Breast epithelium (tissue), 4 donors: ENCODE measurements at places on chromosomes 2 and 18. TPM values are rescaled to one million over a fixed set of nuclear protein-coding genes. Genes with fewer than 3 reads are reported as not detected.

- no peaks in the 10 kb centered on the region for H3K36me3 ChIP-seq
- DNase-seq: no peak
- no peaks in the 10 kb centered on the region for H3K4me1 ChIP-seq
- H3K27me3 ChIP-seq: no peaks in the 10 kb centered on the region
- H3K27ac ChIP-seq: peak overlapping the region; percentile 34
Measured at GRCh38 chr18:13353084-13353823, 134.7 kb downstream of the LDLRAD4 start.

GRCh38 chr18:49015886-49016647 lies 65.3 kb upstream of the SMAD7 start:
- peak; percentile 13 for DNase-seq
- H3K4me1 ChIP-seq: no peaks in the 10 kb centered on the region
- H3K27ac ChIP-seq: peak overlapping the region; percentile 36

Gene ASB18
- total RNA-seq: not detected

Gene STAMBP
- 32.5 TPM for total RNA-seq

Gene PROKR1
- total RNA-seq: 0.66 TPM

DNA sequence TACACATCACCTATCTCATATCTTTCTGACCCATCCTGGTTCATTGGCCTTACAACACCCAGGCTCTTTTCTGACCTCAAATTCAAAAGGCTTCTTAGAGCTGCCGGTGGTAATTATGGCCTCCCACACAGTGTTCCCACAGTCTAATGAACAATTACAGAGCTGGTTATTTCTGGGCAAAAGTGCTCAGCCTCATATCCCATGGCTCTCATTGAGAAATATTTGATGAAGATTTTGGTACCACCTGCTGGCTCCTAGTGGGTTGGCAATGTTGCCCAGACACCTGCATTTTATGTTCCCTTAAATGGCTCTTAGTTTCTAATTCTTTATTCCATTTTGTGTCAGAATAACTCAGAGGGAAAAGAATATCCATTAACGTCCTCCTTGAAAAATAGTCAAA lies 20.1 kb upstream of the SCYGR2 start:
- no peaks in the 10 kb centered on the region for H3K4me1 ChIP-seq
- no peak for DNase-seq
- no peak overlapping the region for H3K27ac ChIP-seq
- no peaks in the 10 kb centered on the region for H3K36me3 ChIP-seq
- H3K27me3 ChIP-seq: no peaks in the 10 kb centered on the region

Gene ZNF519
- 7.9 TPM for total RNA-seq

DNA sequence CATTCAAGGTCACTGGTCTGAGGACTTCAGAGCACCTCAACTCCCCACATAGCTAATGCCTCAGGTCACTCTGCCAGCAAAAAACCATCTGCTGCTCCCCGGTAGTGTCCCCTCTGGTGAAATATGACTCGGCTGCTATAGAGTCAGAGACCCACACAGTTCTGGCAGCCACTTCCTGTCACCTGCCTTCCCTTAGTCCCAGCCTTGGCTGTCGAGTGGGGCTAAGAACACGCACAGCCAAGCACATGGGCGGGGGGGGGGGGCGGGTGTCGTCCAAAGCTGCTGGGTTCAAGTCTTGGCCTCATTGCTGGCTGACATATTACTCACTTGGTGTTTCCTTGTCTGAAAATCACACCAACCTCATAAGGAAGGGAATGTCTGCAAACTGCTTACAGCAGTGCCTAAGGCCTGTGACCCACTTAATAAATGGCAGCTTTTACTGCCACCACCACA lies 37.5 kb downstream of the POLR1A start:
- H3K4me3 ChIP-seq: no peak overlapping the region
- no peaks in the 10 kb centered on the region for H3K4me1 ChIP-seq
- no peak overlapping the region for H3K27ac ChIP-seq
- no peaks in the 10 kb centered on the region for H3K36me3 ChIP-seq
- no peaks in the 10 kb centered on the region for H3K27me3 ChIP-seq

GRCh38 chr18:63079114-63079513 lies 240.5 kb downstream of the BCL2 start:
- H3K4me1 ChIP-seq: no peaks in the 10 kb centered on the region
- H3K27ac ChIP-seq: no peak overlapping the region
- no peak overlapping the region for H3K4me3 ChIP-seq
- no peaks in the 10 kb centered on the region for H3K36me3 ChIP-seq
- DNase-seq: no peak

Gene POTEJ
- total RNA-seq: not detected

DNA sequence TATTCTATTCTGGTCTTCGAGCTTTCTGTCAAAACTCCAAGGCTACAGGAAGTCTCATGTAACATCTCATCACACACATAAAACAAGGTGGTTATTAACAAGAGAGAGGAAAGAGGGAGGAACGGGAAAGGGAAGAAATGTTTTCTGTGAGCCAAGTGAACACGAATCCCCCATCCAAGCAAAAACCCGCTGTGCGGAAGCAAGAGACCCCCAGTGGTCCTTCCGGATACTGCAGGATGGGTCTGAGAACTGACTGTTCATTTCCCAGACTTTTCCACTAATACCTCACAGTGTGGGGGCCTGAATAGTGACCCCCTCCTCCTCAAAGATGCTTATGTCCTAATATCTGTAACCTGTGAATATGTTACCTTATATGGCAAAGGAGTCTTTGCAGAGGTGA lies 19.0 kb upstream of the DIPK1C start:
- no peaks in the 10 kb centered on the region for H3K4me1 ChIP-seq
- no peaks in the 10 kb centered on the region for H3K36me3 ChIP-seq
- H3K4me3 ChIP-seq: no peak overlapping the region
- DNase-seq: no peak

- no peaks in the 10 kb centered on the region for H3K36me3 ChIP-seq
- peaks cover 3% of the 10 kb centered on the region for H3K4me1 ChIP-seq
- no peaks in the 10 kb centered on the region for H3K27me3 ChIP-seq
Measured at GRCh38 chr2:9814129-9814868, 29.0 kb upstream of the TAF1B start.

Gene TUBB8B
- total RNA-seq: 0.66 TPM

Gene BUB1
- total RNA-seq: 0.66 TPM

DNA sequence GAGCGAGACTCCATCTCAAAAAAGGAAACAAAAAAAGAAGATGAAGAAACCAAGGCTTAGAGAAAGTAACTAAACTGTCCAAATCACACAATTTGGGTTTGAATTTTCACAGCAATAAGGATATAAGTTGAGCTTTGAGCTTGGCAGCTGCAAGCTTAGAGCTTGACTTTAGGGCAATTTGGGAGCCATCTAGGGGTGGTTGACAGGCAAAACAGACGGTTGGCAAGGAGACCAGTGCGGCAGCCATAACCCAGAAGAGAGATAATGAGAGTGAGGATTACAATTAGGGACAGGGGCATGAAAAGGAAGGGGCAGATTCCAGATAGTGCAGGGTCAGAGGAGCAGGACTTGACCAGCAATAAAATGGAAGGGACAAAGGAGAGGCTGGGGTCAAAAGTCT lies 382.2 kb upstream of the HNRNPA3 start:
- H3K36me3 ChIP-seq: no peaks in the 10 kb centered on the region
- no peak overlapping the region for H3K27ac ChIP-seq
- no peaks in the 10 kb centered on the region for H3K4me1 ChIP-seq
- no peak overlapping the region for H3K4me3 ChIP-seq

Gene INO80B
- total RNA-seq: 26.2 TPM

DNA sequence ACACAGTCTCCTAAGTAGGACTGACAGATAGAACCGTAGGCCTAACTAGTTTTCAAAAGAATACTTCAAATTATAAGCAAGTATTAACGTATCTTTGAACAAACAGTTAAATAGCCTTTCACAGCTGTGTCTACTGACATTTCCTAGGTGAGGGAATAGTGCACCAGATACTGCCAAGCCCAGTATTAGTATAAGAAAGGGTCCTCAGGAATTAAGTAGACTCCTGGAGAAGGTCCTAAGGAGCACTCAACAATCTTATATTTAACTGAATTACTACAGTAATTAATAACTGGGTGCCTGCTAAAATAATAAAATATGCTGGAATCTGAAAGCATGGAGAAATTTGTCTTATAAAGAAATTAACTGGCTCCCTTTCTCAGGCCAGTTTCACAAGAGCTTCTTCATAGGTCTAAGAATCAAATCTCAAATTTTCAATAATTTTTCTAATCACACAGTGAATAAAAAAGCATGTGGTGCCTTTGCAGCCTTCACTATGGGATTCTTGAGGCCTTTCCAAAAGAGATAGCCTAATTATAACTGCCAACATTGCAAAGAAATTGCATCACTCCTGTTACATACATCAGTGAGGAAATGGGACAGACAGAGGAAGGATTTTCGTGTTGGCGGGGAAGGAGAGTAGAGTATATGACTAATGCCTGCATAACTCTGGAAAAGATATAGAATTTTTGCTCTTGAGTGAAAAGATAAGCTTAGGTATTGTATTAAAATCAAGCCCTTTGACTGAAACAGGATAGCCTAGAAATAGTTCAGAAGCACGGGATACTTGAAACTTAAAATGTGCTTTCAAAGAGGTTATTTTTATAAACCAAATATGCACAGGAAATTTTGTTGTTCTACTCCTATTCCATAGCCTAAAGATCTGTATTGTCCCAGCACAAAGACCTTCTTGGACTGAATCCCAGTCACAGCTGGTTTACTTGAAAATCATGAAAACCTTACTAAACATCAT lies 228.6 kb upstream of the STK17B start:
- no peaks in the 10 kb centered on the region for H3K27me3 ChIP-seq
- no peak for DNase-seq
- H3K4me3 ChIP-seq: no peak overlapping the region
- H3K36me3 ChIP-seq: no peaks in the 10 kb centered on the region

- H3K4me3 ChIP-seq: no peak overlapping the region
- no peaks in the 10 kb centered on the region for H3K27me3 ChIP-seq
- H3K36me3 ChIP-seq: no peaks in the 10 kb centered on the region
- H3K27ac ChIP-seq: no peak overlapping the region
Measured at GRCh38 chr2:7930800-7931635, 750.8 kb upstream of the ID2 start.

GRCh38 chr2:156164091-156164720 lies 168.3 kb downstream of the NR4A2 start:
- no peaks in the 10 kb centered on the region for H3K4me1 ChIP-seq
- no peaks in the 10 kb centered on the region for H3K27me3 ChIP-seq
- H3K27ac ChIP-seq: no peak overlapping the region
- no peak for DNase-seq
- H3K36me3 ChIP-seq: no peaks in the 10 kb centered on the region

- H3K36me3 ChIP-seq: no peaks in the 10 kb centered on the region
- no peak overlapping the region for H3K27ac ChIP-seq
- no peak for DNase-seq
- no peaks in the 10 kb centered on the region for H3K4me1 ChIP-seq
Measured at GRCh38 chr18:27577265-27577664, 392.2 kb upstream of the CHST9 start.

DNA sequence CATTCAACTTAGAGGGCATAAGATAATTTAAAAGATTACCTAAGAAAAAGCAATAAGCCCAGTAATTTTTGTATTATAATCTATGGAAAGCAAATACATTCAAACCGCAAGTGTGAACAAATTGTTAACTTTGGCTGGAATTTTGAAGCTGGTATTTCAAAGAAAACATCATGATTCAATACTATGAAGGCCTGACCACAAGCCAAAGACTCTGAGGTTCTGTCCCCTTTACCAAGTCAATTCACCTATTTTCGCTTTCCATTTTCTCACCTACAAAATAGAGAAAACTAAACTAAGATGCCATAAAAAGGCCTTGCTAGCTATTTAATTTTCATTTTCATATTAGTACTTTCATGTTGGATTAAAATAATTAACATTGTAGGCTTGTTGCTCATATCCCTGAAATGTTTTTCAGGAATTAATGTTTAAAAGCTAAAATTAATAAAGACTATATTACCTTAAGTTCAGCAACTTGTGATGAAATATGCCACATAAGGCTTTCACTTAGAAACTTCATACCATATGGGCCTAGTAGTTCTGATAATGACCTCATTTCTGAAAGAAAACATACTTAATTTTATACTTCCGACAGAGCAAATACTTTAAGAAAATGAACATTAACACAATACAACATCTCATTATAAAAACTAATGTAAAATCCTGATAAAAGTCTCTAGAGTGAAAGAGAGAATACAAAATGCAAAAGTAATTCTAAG lies 85.7 kb upstream of the FRZB start:
- H3K4me1 ChIP-seq: no peaks in the 10 kb centered on the region
- no peak for DNase-seq

DNA sequence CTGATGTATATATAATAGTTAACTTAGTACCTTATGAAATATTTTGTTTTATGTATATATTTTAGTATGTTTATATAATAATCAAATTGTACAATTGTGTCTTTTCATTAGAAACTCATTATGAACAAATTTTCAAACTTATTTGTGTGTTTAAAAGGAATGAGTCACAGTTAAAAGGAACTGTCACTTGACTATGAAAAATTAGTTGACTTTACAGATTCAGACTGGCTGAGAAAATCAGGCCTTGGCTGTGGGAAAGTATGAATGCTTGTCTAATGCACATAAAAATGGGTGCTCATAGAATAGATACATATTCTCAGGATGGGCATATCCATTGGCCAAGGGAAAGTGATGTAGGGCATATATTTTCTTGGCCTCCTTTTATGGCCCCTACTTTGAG lies 576.8 kb downstream of the SATB2 start:
- H3K36me3 ChIP-seq: no peaks in the 10 kb centered on the region
- H3K27me3 ChIP-seq: no peaks in the 10 kb centered on the region
- H3K4me3 ChIP-seq: no peak overlapping the region
- DNase-seq: no peak
- H3K27ac ChIP-seq: no peak overlapping the region

DNA sequence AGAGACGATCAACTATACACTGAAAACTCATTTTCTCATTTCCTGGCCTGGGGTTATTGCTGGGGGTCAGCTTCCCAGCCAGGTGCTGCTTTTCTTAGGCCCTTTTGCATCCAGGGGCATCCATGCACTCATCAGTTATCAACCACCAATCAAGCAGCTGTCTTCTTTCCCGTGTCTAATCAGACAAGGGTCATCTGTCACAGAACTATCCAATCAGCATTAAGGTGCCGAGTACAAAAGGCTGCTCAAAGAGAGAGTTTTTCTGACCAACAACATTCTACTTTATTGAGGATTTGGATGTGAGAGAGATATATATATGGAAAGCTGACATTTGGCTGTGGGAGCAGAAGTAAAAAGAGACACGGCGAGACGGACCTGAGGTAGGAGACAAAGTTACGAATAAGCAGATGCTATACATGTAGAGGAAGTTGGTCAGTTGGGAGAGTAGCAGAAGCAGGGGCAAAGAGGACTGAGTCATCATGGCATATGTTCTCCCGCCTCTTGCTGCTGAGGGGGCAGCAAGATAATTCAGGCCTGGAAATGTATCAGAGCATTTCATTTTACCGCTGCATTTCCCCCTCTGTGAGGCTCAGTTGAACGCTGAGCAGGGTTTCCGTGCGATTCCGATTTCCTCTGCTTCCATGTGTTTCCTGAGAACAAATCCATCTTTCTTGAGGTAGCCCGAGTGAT lies 129.3 kb downstream of the NUP35 start:
- H3K36me3 ChIP-seq: no peaks in the 10 kb centered on the region
- H3K4me3 ChIP-seq: no peak overlapping the region
- DNase-seq: no peak
- no peaks in the 10 kb centered on the region for H3K4me1 ChIP-seq
- no peaks in the 10 kb centered on the region for H3K27me3 ChIP-seq

- H3K4me1 ChIP-seq: no peaks in the 10 kb centered on the region
- DNase-seq: no peak
- no peaks in the 10 kb centered on the region for H3K27me3 ChIP-seq
- no peak overlapping the region for H3K27ac ChIP-seq
- no peak overlapping the region for H3K4me3 ChIP-seq
Measured at GRCh38 chr2:44819061-44819460, 122.4 kb upstream of the SIX3 start.

Gene TSPYL6
- total RNA-seq: not detected

GRCh38 chr2:201618744-201619662 lies 24.3 kb downstream of the TMEM237 start:
- H3K27me3 ChIP-seq: no peaks in the 10 kb centered on the region
- DNase-seq: peak; percentile 22
- H3K36me3 ChIP-seq: no peaks in the 10 kb centered on the region
- H3K27ac ChIP-seq: no peak overlapping the region
